ENCODE measurements at places on chromosomes 11 and 22.

- DNase-seq = peak; percentile 80
Measured at GRCh38 chr11:29343465-29344333, 673.1 kb downstream of the KCNA4 start.

GRCh38 chr11:788953-789940 lies 643 bp downstream of the CEND1 start:
- DNase-seq = no peak

DNA sequence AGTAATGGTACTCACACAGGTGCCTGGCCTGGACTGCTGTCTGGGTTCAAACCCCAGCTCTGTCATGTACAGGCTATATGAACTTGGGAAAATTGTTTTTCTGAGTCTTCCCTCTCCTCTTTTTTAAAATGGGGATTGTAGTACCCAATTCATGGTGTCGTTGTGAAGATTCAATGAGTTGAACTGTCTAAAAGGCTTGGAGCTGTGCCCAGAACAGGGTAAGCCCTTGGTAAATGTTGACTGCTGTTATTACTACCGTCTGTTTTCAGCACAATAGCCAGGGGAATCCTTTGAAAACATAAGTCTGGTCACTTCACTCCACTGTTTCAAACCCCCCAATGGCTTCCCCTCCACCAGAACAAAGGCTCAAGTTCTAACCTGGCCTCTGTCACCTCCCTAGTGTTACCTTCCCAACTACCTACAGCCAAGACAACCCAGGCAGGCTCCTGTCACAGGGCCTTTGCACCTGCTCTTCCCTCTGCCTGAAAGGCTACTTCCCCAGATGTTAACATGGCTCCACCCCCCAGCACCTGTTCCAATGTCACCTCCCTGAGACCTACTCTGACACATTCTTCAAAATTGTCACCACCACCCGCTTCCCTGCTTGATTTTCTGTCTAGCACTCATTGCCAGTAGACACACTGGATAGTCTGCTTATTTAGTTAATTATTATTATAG lies 152.8 kb downstream of the CHST1 start:
- no peak for DNase-seq

DNA sequence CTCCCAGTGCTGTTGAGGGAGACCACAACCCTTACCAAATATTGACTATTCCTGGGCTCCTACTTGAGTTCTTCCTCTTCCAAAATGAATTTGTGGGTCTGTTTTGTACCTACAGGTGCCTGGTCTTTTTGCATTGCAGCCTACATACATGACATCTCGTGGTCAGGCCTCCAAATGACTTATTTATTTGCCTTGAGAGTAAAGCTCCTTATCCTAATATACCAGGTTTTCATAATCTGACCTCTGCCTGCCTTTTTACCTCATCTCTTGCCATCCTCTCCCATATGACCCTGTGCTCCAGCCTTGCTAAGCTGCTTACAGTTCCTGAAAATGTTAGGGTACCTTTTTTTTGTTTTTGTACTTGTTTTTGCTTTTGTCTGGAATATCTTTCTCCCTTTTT lies 130.4 kb downstream of the UVRAG start:
- no peak for DNase-seq

DNA sequence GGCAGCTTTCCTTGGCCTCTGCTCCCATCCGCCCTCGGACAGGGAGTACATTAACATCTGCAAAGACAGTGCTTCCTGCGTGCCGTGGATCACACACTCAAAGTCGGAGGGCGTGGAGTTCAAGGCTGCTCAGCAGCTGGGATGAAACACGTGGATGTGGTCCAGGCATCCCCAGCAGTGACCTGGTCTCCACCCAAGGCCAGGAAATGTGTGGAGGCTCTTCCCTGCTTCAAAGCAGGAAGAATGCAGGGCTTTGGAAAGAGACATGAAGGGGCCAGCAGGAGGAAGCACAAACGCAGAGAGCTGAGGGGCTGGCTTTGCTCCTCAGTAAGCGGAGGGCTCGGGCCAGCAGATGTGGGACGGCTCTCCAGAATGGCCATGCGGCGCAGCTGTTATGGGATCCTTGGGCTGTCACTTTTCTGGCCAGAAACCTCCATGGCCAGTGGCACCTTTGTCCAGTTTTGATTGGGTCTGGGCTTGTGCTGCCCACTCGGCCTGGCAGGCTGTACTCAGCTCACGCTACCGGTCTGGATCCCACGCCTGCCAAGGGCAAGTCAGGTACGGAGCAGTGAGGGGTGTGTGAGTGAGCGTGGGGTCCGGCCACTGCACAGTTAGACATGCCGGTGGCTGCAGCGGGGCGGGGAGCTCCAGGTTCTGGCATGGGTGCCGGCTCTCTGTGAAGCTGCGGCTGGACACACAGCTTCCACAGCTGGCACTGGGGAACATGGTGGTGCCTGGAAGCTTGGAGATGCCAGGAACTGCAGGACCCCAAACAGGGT lies 438.0 kb downstream of the TBC1D22A start:
- no peak for DNase-seq

GRCh38 chr11:75668451-75669297 lies at the start of gene MAP6:
Gene MAP6 (minus strand): TSS chr11:75669038. CDS start chr11:75668369, 669 bp downstream.
- peak; percentile 64 for DNase-seq

DNA sequence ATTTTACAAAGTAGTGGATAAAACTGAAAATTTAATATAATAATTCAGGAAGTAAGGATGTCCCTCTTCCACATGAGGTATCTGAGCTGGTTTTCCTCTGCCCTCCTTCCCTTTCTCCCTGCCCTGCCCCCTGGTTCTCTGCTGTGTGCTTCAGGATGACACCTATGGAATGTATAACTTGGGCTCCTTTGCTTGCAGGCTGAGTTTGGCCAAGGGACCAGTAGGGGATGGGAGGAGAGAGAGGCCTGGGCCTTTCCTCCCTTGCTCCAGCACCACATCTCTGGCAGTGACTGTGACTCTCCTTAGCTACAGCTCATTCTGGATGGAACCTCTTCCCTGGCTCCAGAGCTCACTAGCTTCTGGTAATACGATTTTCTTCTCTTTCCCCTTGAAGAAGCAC lies 10.1 kb downstream of the IRAG1 start:
- DNase-seq = no peak

GRCh38 chr11:104191124-104191523 lies 27.2 kb upstream of the PDGFD start:
- DNase-seq = no peak

- no peak for DNase-seq
Measured at GRCh38 chr22:20118300-20119020, 1.4 kb upstream of the TRMT2A start.

GRCh38 chr11:103601225-103601846 lies 435.1 kb upstream of the DDI1 start:
- peak; percentile 48 for DNase-seq

DNA sequence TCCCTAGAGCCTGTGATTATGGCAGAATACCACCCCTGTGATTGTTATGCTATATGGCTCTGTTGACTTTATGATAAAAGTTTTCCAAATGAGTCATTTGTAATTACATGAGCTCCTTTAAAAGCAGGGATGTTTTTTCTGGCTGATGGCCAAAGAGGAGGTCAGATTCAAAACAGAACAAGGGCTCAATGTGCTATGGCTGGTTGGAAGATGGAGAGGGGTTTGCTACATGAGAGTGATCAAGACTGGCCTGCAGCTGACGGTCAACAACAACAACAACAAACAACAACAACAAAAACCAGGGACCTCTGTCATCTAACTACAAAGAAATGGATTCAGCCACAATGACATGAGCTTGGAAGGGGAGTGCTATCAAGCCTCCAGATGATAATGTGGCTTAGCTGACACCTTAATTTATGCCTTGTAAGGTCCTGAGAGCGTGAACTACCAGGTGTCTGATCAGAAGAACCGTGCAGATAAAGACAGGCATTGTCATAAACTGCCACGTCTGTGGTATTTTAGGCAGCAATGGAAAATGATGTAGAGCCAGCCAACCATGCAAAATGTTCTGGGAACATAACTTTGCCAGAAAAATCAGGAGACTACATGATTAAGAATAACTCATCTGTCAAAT lies 47.2 kb downstream of the PIWIL3 start:
- no peak for DNase-seq

- DNase-seq = no peak
Measured at GRCh38 chr22:45224988-45225731, 15.5 kb downstream of the KIAA0930 start.

GRCh38 chr11:72764503-72764902 lies 12.3 kb upstream of the ARAP1 start:
- peak; percentile 88 for DNase-seq

DNA sequence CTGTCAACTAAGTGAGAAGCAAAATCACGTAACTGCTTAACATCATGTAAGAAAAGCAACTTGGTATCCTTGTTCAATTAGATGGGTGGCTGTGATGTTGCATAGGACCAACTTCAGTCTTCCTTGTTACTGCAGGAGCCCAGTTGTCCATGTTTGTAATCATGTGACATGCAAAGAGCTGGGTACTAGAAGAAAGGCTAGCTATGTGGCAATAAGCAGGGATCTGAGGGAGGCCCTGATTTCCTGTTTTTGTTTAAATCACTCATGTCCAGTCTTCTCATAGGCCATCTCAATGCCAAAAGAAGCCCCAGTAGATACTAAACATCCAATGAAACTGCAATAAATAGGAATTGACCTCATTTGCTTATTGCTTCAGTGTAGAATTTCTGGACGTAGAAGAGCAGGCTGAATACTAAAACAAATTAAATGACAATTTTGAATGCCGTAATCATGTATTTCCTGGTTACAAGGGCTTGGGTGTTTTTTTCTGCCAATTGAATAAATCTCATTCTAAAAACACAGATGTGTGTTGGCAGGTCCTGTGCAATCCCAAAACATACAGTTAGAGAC lies 140.8 kb upstream of the ARHGAP20 start:
- DNase-seq = no peak

DNA sequence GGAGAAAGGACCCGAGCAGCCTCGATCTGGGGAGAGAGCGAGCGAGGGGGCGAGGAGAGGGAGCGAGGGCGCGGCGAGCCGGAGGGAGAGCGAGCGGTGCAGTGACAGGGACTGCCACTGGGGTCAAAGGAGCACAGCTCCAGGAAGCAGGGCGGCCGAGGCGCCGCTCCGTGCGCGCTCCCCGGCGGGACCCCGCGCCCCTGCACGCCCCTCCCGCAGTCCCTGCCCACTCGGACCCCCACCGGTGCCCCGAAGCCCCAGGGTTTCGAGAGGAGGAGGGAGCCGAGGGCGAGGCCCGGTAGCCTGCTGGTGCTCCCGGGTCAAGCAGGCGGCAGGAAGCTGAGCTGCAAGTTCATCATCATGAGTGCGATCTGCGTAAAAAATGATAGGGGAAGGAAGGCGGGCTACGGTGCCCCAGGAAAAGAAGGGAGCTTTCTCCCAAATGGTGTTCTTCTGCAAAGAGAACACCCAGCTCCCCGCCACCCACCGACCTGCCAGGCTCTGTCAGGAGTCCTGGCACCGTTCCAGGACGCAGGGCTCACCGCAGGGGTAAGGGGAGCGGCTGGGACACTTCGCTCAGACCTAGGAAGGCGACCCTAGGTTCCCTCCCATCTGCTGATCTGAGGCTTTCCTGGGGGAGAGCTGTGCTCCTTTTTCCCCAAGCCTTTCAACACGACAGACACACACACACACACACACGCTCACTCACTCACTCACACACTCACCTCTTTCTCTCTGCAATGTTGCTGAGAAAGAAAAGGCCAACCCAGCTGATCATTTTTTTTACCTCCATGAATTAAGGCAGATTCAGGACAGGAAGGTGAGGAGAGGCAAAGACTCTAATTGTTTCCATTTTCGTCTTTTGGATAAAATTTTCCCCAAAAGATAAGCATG lies at the start of gene MPPED2:
Gene MPPED2, minus strand, starts transcription at position 103 of the 894 bp plus-strand sequence. CDS start 5,980 bp downstream, outside the sequence.
- DNase-seq = peak; percentile 81

DNA sequence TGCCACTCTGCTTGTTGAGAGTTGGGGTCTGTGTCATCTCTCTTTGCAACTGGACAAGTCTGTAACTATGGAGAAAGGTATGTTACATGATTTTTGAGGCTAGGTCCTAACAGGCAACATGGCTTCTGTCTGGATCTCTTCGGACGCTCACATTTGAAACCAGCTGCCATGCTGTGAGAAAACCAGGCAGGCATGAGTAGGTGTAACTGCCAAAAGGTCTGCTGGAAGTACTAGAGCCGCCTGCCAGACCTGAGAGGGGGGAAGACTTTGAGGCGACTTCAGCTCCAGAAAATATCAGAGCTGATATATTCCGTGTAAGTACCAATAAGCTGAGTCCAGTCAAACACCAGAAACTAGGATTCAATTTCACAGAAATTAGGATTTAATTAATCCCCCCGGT lies 579.5 kb downstream of the LRRC4C start:
- DNase-seq = no peak

- no peak for DNase-seq
Measured at GRCh38 chr22:40211476-40212054, 33.8 kb downstream of the TNRC6B start.

DNA sequence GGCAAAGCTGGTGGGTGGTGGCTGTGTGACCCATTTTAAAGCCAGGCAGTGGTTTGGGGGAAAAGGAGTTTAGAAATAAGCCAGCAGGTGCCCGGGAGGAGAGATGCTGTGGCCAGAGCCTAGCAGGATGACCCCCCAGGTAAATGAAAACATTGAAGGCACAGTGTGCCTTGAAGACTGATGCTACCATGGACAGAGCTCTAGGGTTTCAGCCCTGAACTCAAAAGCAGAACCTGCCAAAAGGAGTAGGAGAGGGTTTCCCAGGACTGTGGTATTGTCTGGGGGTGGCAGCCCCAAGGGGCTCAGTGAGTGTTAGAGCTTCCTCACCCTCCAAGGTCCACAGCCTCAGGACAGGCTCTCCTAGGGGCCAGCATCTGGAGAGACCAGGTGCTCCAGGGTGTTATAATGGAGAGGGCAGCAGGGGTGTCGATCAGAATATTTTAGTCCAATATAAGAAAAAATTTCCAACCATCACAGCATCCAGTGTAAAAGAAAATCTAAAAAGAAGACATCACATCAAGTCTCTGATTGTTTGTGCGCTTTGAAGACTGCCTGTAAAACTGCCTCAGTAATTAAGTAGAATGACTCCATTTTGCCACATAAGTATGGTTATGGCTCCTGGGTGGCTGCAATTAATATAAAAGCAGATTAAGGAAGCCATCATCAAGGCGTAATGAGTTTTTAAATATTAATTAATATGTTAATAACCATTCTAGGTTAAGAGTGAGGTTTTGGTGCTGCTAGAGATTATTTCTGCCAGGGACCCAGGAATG lies 88.6 kb upstream of the LMO1 start:
- DNase-seq = no peak

GRCh38 chr11:46972343-46972742 lies 35.8 kb downstream of the CSTPP1 start:
- no peak for DNase-seq

DNA sequence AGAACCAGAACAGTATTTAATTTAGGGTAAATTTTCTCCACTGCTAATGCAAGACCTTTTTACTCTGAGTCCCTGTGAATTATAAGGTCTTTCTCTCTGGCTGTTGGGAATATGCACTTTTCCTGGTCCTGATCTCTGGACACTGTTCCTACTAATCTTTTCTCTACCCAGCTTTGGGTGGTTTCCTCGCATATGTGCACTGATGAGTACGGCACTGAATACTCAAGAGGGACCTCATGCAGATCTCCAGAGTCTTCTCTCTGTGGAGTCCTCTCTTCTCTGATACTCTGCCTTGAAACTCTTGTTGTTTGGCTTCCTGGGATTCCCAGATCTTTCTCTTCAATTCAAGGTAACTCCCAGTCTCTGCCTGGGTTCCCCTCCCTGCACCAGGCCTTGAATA lies 14.0 kb downstream of the KCTD14 start:
- no peak for DNase-seq
